ENCODE measurements at places on chromosomes 4 and X.

GRCh38 chr4:154497889-154498288 is 6.3 kb upstream of the DCHS2 start:
- DNase-seq = no peak

- DNase-seq = no peak
Measured at GRCh38 chrX:41405551-41405950, 41.6 kb upstream of the NYX start.

DNA sequence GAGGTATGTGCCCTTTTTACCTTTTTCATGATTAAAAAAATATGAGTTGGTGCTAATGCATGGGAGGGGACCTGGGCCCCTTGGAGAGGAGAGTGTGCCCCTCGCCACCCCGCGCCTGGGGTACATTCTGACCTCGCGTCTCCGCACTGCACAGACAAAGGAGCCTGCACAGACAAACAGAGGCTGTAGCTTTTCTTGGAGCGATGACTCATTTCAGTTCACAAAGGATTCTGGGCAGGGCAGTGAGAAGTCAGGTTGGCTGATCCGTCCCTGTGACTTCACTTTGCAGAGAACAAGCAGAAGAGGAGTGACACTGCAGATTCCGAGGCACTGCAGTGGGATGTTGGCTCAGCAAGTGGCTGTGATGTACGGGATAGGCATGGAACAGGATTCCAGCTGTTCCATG is 82.9 kb downstream of the STOX2 start:
- DNase-seq = no peak

DNA sequence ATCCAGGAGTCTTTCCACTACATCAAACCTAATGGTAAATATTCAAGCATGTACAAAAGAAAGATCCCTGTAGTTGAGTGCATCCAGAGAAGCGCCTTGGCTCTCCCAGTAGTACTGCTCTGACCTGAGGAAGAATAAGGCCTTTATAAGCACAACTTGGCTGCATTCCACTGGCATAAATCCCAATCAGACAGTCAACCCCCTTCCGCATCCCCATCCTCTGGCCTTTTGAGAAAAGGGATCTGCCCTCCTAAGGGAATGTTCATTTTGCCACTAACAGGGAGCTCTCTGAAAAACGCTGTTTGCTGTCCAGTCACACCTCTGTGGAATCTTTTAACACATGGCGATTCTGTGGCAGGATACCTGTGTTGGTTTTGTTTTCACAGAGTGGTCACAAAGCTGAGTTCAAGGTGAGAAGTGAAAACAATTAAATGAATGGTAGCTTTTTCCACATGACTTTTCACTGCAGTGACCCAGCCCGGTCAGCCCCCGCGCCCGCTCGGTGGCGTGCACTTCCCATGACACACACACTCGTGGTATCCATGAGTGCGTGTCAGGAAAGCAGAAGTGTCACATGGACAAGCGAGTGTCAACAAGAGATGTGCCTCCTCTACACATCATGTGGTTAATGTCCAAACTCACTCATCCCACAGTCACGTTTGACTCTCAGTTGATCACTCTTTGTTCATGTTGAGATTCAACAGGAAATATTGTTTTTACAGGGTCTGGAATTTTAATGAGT is 112.2 kb upstream of the ENPP6 start:
- no peak for DNase-seq

GRCh38 chr4:138251938-138252337 is 9.8 kb upstream of the SLC7A11 start:
- no peak for DNase-seq

DNA sequence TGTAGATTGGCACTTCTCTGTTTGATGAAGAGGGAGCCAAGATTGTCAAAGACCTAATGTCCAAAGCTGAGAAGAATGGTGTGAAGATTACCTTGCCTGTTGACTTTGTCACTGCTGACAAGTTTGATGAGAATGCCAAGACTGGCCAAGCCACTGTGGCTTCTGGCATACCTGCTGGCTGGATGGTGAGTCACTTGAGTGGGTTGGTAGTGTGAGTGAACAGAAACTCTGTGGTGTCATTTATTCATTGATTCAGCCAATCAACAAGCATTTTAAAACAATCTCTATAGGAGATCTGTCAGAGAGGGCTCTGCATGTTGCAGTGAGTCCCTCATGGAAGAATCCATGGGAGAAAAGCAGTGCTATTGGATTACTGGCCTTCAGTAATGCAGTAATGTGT is 16.3 kb downstream of the TAF9B start:
- no peak for DNase-seq

- DNase-seq = no peak
Measured at GRCh38 chrX:17046478-17047097, 100.1 kb downstream of the REPS2 start.

- no peak for DNase-seq
Measured at GRCh38 chr4:158817562-158818296, 48.9 kb downstream of the FNIP2 start.

GRCh38 chrX:2500091-2500802 is 529 bp downstream of the DHRSX start:
- no peak for DNase-seq

- no peak for DNase-seq
Measured at GRCh38 chrX:96906741-96907140, 23.0 kb downstream of the RPA4 start.

DNA sequence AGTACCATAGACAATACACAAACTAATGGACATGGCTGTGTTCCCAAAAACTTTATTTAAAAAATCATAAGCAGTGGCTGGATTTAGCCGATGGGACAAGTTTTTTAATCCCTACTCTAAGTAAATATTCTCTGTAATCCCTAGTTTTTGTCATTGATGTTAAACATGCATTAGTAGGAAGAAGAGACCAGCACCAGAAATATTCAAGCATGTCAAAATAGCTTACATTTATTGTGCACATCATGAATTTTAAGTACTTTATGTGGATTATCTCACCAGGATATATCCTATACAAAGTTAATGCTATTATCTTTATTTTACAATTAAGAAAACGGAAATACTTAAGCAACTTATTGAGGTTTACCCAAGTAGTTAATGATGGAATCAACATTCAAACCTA is 46.0 kb downstream of the HSPA4L start:
- no peak for DNase-seq

DNA sequence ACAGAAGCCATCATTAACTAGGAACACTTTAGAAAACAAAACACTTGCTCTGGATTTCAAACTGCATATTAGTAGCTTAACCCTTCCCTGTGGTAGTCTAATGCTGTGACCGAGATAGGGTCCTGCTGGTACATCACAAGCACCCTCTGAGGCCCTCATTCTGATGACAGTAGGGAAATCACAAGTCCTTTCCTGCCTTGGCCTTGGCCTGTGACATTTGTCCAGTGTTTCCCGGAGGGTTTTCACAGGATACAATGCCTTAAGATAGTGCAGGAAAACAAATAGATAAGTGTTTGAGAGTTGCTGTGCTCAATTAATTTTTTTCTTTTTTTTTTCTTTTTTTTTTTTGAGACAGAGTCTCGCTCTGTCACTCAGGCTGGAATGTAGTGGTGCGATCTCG is 29.0 kb downstream of the SYAP1 start:
- DNase-seq = no peak

GRCh38 chr4:36081185-36081584 is 163.1 kb downstream of the ARAP2 start:
- no peak for DNase-seq

GRCh38 chr4:128675083-128675482 is 134.4 kb upstream of the JADE1 start:
- no peak for DNase-seq

GRCh38 chr4:125985856-125986255 is 671.1 kb downstream of the FAT4 start:
- no peak for DNase-seq

GRCh38 chr4:88054229-88054628 is 46.8 kb downstream of the PKD2 start:
- DNase-seq = no peak

DNA sequence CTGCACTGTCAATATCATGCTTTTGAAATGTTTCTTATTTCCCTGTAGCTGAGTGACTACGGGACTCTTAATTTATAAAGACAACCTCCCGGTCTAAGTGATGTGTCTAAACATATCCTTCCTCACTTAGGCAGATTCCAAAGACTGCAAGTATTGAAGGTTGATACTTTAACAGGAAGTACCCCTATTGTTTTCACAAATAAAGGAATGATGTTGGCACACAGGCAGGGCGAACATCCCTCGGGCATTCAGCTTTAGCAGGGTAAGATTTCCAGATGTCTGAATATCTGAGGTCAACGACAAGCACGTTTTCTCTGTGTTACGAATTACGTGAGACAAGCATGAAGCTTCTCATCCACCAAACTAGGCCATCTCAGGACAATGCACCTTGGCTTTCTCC is 638.0 kb upstream of the FRG1 start:
- no peak for DNase-seq

DNA sequence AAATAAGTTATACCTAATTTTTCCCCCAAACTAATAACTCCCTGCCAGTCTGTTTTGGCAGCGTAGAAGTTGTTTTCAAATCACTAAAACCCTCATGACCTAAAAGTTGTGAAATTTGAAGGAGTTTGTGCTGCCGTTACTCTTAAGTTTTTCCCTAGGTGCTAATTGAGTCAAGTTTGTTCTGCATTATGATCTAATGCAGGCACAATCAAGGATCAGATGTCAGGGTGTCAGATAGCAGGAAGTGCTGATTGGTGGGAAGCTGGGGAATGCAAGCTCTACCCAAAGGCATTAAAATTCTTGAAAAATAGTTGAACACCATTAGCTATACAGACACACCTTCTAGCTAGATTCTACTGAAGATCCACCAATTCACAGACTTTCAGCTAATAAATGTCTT is 51.9 kb downstream of the ARX start:
- DNase-seq = no peak

DNA sequence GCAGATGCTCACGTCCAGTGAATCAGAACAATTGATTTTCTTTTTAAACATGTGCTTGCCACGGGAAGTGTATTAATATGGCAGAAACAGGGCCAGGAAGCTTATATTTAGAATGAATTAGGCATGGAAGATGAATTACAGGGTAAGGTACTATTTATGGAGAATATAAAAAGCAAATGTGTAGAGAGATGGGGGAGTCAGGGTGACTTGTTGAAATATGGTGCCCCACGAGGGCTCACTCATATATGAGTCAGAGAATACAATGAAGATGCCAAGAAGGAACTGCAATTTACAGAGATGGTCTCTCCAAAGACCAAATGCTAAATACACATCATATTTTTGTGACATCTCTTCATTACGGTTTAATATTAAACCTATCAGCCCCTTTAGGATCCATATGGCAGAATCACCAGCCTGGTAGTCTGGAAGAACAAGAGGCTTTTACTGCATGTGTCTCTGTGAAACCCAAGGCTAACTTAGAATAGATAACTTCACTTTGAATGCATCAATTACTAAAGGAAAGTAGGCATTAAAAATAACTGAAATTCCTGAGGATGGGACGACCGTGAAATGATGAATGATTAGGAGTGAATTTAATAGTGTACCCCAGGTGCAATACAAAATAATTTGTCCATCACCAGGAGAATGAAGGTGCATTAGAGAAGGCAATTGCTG is 385.3 kb downstream of the ARHGAP24 start:
- no peak for DNase-seq

Measured in activated CD8-positive, alpha-beta memory T cell treated with anti-CD3 and anti-CD28 coated beads for 48 hours (primary cell).